ENCODE measurements at places on chromosomes 1 and 21. TPM values are rescaled to one million over a fixed set of nuclear protein-coding genes. Genes with fewer than 3 reads are reported as not detected.

The SPATA1 gene
- total RNA-seq = 1.7 TPM

The NUDT17 gene
- 4.7 TPM for total RNA-seq

The SLC25A34 gene
- total RNA-seq = 1.5 TPM

The OR2AK2 gene
- not detected for total RNA-seq

The NRAS gene
- total RNA-seq = 27.0 TPM

The GSTM4 gene
- 10.7 TPM for total RNA-seq

The MIER1 gene
- 16.9 TPM for total RNA-seq

The LCE1E gene
- total RNA-seq = not detected

The RAB42 gene
- 11.5 TPM for total RNA-seq

The LAMC2 gene
- 42.5 TPM for total RNA-seq

The FAM110D gene
- 5.2 TPM for total RNA-seq

The AGT gene
- total RNA-seq = 1.2 TPM

The OR2T35 gene
- total RNA-seq = not detected

The C1QB gene
- total RNA-seq = 1,763 TPM

- no peak overlapping the region for H3K27ac ChIP-seq
- H3K36me3 ChIP-seq = no peaks in the 10 kb centered on the region
These were observed 71.9 kb upstream of the USP24 start for GRCh38 chr1:55286856-55287602.

DNA sequence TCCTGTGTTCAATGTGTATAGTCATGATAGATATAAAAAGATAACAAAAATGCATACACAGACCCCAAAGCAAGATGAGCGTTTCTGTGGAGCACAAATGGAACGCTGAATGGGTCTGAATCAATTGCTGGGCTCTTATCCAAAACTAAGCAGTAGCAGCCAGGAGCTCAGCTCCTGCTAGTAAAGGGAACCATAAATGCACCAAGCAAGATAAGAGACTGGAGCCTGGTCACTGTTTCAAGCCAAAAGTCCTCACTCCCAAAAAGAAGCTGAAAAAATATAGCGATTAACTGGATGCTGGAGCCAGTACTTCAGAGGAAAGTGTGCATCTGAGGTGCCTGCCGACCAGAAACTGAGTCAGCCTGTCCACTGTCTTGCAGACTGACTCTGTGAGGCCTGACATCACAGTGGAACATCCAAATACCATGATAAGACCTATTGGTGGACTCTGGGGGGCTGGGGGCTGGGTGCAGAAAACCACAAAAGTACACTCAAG lies 68.9 kb downstream of the LRRC8C start:
- H3K4me3 ChIP-seq = no peak overlapping the region
- DNase-seq = no peak
- H3K27me3 ChIP-seq = no peaks in the 10 kb centered on the region
- H3K27ac ChIP-seq = no peak overlapping the region
- H3K36me3 ChIP-seq = no peaks in the 10 kb centered on the region

- H3K4me1 ChIP-seq = no peaks in the 10 kb centered on the region
- H3K27me3 ChIP-seq = no peaks in the 10 kb centered on the region
- H3K4me3 ChIP-seq = no peak overlapping the region
- no peak for DNase-seq
These were observed 139.3 kb upstream of the HMCN1 start for GRCh38 chr1:185594786-185595410.

- H3K27ac ChIP-seq = peak overlapping the region; percentile 84
- no peaks in the 10 kb centered on the region for H3K36me3 ChIP-seq
- H3K4me1 ChIP-seq = peaks cover 36% of the 10 kb centered on the region
- peak; percentile 89 for DNase-seq
These were observed 54.6 kb upstream of the ECE1 start for GRCh38 chr1:21344750-21345443.

GRCh38 chr1:63833363-63834119 lies 59.7 kb downstream of the ROR1 start:
- H3K27me3 ChIP-seq = no peaks in the 10 kb centered on the region
- DNase-seq = no peak
- no peak overlapping the region for H3K4me3 ChIP-seq
- H3K36me3 ChIP-seq = no peaks in the 10 kb centered on the region

GRCh38 chr1:180672105-180672504 lies 40.3 kb downstream of the XPR1 start:
- H3K4me3 ChIP-seq = no peak overlapping the region
- H3K27me3 ChIP-seq = no peaks in the 10 kb centered on the region
- H3K4me1 ChIP-seq = no peaks in the 10 kb centered on the region
- H3K27ac ChIP-seq = no peak overlapping the region
- no peak for DNase-seq
- no peaks in the 10 kb centered on the region for H3K36me3 ChIP-seq

- no peak overlapping the region for H3K27ac ChIP-seq
- no peak for DNase-seq
- no peak overlapping the region for H3K4me3 ChIP-seq
These were observed 200.5 kb upstream of the C1orf105 start for GRCh38 chr1:172219966-172220365.

DNA sequence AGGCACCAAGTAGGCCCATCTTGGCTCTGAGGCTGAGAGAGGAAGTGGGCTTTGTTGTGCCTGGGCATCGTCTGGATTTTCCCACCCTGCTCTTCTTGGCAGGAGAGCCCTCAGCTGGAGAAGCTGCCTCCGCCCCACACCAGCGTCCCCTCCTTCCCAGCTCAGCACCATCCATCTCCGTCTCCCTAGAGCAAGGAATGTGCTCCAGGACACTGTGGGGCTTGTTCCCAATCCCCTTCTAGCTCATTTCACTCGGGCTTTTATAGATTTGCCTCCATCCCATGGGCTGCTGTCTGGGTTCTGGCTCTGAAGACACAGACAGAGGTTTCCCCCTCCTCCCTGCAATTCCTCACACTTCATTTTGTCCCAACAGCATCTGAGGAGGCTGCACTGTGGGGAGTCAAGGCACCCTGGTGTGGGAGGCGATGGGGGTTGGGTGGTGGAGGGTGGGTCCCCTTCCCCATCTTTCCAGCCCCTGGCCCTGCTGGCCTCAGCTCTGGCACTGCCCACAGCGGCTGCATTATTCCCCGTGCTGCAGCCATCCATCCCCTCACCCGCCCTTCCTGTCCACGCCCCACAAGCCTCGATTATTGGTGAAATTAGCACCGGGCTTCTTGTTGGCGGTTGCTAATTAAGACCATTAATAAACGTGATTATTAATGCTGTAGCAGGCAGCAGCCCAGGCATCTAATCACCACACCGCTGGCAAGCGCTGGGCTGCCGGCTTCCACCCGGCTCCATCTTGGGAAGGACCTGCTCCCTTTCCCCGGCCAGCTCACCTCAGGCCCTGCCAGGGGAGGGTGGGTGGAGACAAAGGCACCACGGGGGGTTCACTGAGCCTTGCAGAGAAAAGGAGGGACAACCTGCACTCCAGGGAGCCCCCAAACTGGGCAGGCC lies 21.7 kb downstream of the RHBG start:
- H3K4me3 ChIP-seq = no peak overlapping the region
- H3K27ac ChIP-seq = no peak overlapping the region
- H3K36me3 ChIP-seq = no peaks in the 10 kb centered on the region
- no peak for DNase-seq

GRCh38 chr1:180964595-180964994 lies 51.9 kb downstream of the KIAA1614 start:
- no peaks in the 10 kb centered on the region for H3K27me3 ChIP-seq
- no peak for DNase-seq
- no peak overlapping the region for H3K4me3 ChIP-seq

GRCh38 chr1:111980686-111981085 lies 8.8 kb downstream of the KCND3 start:
- no peaks in the 10 kb centered on the region for H3K36me3 ChIP-seq
- H3K4me3 ChIP-seq = no peak overlapping the region
- no peak overlapping the region for H3K27ac ChIP-seq
- H3K4me1 ChIP-seq = no peaks in the 10 kb centered on the region

- H3K27ac ChIP-seq = no peak overlapping the region
- H3K4me3 ChIP-seq = no peak overlapping the region
- no peaks in the 10 kb centered on the region for H3K36me3 ChIP-seq
- no peaks in the 10 kb centered on the region for H3K27me3 ChIP-seq
These were observed 65.2 kb downstream of the PLPPR5 start for GRCh38 chr1:98939471-98939870.

GRCh38 chr1:240888039-240888786 lies 276.3 kb upstream of the GREM2 start:
- H3K27me3 ChIP-seq = no peaks in the 10 kb centered on the region
- H3K4me1 ChIP-seq = no peaks in the 10 kb centered on the region
- no peak overlapping the region for H3K4me3 ChIP-seq
- no peak overlapping the region for H3K27ac ChIP-seq

GRCh38 chr1:213291526-213291925 lies 240.5 kb downstream of the RPS6KC1 start:
- no peaks in the 10 kb centered on the region for H3K27me3 ChIP-seq
- no peaks in the 10 kb centered on the region for H3K36me3 ChIP-seq
- H3K27ac ChIP-seq = no peak overlapping the region
- H3K4me1 ChIP-seq = no peaks in the 10 kb centered on the region
- DNase-seq = no peak

DNA sequence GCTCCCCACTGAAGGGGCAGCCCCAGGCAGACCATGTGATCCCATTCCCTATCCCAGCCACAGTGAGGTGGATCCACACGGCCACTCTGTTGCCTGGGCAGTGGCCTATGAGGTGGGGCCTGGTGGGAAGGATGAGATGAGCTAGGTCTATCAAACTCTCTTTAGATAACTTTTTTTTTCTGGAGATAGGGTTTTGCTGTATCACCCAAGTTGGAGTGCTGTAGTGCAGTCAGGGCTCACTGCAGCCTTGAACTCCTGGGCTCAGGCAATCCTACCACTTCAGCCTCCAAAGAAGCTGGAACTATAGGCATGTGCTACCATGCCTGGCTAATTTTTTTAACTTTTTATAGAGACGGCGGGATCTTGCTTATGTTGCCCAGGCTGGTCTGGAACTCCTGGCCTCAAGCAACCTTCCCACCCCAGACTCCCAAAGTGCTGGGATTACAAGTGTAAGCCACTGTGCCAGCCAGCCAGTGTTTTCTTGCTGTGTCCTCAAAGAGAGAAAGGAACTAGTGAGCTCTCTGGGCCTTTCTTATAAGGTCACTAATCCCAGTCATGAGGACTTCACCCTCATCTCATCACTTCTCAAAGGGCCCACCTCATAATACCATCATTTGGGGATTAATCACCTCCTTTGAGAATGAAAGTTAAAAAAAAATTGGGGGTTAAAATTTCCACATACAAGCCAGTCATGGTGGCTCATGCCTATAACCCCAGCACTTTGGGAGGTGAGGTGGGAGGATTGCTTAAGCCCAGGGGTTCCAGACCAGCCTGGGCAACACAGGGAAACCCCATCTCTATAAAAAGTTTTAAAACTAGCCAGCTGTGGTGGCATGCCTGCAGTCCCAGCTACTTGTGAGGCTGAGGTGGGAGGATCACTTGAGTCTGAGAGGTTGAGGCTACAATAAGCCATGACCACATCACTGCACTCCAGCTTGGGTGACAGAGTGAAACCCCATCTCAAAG lies 36.6 kb downstream of the H3-3A start:
- no peak overlapping the region for H3K27ac ChIP-seq
- H3K4me3 ChIP-seq = no peak overlapping the region
- H3K27me3 ChIP-seq = no peaks in the 10 kb centered on the region
- peaks cover 13% of the 10 kb centered on the region for H3K4me1 ChIP-seq
- no peaks in the 10 kb centered on the region for H3K36me3 ChIP-seq

DNA sequence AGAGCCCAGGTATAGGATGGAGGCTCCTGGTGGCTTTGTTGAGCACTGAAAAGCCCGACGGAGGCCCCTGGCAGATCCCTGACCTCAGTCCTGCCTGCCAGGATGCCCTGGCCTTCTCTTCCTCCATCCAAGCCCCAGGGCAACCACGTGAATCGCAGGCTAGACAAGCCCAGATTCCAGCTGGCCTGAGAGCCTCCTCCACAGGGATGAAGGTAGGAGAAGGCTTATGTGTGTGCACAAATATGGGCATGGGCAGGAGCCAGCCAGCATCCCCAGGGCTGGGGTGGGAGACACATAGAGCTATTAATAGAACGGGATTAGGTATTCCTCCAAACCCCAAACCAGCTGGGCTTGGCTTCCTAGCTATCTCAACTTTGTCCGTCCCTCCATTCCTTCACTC lies 4.0 kb upstream of the EXTL1 start:
- H3K27ac ChIP-seq = no peak overlapping the region
- no peaks in the 10 kb centered on the region for H3K36me3 ChIP-seq
- peaks cover 2% of the 10 kb centered on the region for H3K4me1 ChIP-seq
- H3K4me3 ChIP-seq = no peak overlapping the region

DNA sequence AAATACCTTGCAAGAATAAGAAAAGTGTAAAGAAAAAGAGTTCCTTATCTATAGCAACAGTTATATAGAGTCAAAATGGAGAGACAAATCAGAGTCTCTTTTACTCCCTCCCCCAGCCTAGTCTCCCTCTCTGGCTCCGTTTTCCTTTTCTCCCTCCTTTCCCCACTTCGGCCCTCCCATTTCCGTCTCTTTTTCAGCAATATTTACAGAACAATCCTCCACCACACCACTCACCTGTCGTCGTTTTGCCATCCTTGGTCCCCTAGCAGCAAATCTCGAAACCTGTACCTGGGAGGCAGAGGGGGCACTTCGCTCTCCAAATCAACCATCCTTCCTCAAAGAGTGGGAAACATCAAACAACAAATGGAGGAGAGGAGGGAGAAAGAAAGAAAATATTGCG lies 259 bp downstream of the KCNT2 start:
- H3K4me1 ChIP-seq = no peaks in the 10 kb centered on the region
- H3K36me3 ChIP-seq = no peaks in the 10 kb centered on the region
- peak overlapping the region; percentile 57 for H3K4me3 ChIP-seq
- no peaks in the 10 kb centered on the region for H3K27me3 ChIP-seq

GRCh38 chr1:229004066-229004833 lies 266.7 kb upstream of the RAB4A start:
- no peak overlapping the region for H3K27ac ChIP-seq
- no peak overlapping the region for H3K4me3 ChIP-seq
- H3K4me1 ChIP-seq = no peaks in the 10 kb centered on the region
- no peak for DNase-seq

GRCh38 chr1:24707687-24708086 lies 37.6 kb upstream of the CLIC4 start:
- H3K4me3 ChIP-seq = no peak overlapping the region
- no peaks in the 10 kb centered on the region for H3K36me3 ChIP-seq
- H3K4me1 ChIP-seq = peaks cover 26% of the 10 kb centered on the region
- no peak overlapping the region for H3K27ac ChIP-seq

- DNase-seq = no peak
- H3K27me3 ChIP-seq = no peaks in the 10 kb centered on the region
These were observed 9.8 kb downstream of the SLC9A1 start for GRCh38 chr1:27144920-27145661.

DNA sequence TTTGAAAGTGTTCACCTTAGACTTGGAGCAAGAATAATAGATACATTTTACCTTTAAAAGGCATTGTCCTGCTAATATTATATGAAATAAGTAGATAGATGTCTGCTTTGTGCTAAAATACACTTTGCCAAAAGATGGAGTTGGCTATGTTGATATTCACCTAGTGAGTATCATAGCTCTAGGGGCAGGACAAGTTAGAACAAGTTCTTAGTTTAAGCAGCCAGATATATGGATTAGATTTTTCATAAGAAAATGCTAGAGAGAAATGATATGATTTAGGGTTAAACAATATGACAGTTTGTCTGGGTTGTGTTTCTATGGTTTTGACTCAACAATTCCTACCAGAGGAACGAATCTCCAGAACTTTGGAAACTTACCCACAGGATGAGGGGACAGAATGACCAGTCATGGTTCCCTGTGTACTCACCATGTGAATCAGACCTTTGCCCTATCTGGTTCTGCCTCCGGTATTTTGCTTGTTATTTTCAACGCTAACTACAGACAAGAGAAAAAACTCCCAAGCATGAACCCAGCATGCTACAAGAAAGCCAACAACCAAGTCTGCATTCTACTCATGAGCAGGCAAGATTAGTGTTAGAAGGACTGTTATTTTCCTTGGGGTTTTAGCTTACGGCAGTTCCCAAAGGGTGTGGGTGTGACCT lies 1.7 kb downstream of the F5 start:
- no peak for DNase-seq
- no peaks in the 10 kb centered on the region for H3K27me3 ChIP-seq
- H3K4me3 ChIP-seq = no peak overlapping the region
- H3K36me3 ChIP-seq = no peaks in the 10 kb centered on the region
- H3K27ac ChIP-seq = no peak overlapping the region

All from upper lobe of left lung (tissue), 6 donors.